Stomach (tissue), 19 donors: ENCODE measurements at places on chromosomes 2 and 18. TPM values are rescaled to one million over a fixed set of nuclear protein-coding genes. Genes with fewer than 3 reads are reported as not detected.
A peak's percentile ranks its signal among the peaks of the same experiment; 100 is the strongest.

DES gene
- 4,594 TPM for total RNA-seq

CCBE1 gene
- total RNA-seq: 2.0 TPM

CPLX4 gene
- not detected for total RNA-seq

UNC80 gene
- total RNA-seq: 5.1 TPM

DSC3 gene
- not detected for total RNA-seq

RND3 gene
- 24.6 TPM for total RNA-seq

IFT172 gene
- 39.7 TPM for total RNA-seq

HOXD13 gene
- total RNA-seq: not detected

SIX3 gene
- not detected for total RNA-seq

DNA sequence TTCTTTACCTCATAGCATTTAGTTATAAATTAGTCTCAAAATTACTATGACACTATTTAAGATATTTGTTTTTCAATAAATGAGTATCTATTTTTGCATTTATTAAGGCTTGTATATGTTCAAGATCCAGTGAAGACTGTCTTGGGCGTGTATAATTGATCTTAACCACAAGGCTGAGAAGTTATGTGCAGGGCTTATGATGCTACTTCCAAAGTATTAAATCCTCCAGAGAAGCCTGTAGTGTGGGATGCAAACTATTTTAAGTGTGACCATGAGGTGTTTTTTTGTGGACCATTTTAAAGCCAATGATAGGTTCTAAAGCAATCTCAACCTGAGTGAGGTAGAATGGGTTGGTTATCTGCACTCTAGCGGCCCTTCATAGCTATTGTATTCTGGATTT lies 219.9 kb downstream of the ZNF407 start:
- DNase-seq: no peak

GRCh38 chr2:174631009-174631981 lies 33.7 kb upstream of the WIPF1 start:
- no peak for DNase-seq

DNA sequence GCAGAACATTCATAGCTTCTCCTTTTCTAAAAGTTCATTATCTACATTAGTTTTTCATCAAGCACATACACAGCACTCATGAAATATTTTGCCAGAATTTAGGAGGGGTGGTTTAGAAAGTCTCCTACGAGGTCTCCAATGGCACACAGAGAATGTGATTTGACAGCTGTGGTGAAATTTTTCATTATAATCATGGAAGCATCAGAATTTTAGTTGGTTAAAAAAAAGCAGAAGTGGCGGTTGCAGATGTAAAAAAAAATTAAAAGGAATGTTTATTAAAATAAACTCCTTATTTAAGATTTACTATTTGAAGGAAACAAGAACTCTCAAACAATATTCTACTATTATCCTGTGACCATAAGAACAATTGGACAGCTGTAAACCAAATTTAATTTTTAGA lies 10.8 kb upstream of the RHBDD1 start:
- DNase-seq: no peak

DNA sequence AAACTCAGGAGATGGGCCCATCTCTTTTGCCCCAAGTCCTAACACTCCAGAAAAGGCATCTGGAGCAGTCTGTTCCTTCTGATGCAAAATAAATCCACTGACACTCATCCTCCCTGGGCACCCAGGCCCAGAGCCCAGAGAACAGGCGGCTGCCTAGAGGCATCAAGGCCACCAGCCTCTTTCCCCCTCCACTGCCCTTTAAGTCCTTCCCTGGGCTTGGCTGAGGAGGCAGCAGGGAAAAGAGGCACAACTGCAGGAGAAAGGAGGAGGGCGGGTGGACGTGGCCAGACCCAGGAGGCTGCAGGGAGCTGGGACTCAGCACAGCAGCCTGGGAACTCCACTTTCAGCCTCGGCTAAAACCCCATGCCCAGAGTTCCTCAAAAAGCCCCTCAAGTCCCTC lies 99.7 kb upstream of the ID2 start:
- DNase-seq: no peak

DNA sequence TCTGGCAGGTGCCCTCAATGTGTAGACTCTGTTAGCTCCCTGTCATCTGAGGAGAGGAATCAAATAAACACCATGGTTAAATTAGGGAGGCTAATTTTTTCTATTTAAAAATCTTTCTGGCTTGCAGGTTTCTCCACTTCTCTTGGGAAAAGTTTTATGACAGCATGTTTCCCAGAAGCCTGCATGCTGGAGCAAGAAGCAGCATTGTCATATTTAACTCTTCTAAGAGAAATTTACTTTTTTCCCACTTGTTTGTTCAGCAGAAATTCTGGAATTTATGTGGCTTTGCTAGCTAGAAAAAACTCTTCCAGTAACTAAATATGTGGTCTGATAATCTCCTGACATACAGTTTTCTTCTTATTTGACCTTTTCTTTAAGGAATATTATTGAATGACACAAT lies 230.5 kb downstream of the PARD3B start:
- DNase-seq: peak; percentile 26

GRCh38 chr2:78681386-78681785 lies 344.1 kb upstream of the REG3G start:
- no peak for DNase-seq

GRCh38 chr18:28063271-28063761 lies 113.6 kb downstream of the CDH2 start:
- DNase-seq: no peak

DNA sequence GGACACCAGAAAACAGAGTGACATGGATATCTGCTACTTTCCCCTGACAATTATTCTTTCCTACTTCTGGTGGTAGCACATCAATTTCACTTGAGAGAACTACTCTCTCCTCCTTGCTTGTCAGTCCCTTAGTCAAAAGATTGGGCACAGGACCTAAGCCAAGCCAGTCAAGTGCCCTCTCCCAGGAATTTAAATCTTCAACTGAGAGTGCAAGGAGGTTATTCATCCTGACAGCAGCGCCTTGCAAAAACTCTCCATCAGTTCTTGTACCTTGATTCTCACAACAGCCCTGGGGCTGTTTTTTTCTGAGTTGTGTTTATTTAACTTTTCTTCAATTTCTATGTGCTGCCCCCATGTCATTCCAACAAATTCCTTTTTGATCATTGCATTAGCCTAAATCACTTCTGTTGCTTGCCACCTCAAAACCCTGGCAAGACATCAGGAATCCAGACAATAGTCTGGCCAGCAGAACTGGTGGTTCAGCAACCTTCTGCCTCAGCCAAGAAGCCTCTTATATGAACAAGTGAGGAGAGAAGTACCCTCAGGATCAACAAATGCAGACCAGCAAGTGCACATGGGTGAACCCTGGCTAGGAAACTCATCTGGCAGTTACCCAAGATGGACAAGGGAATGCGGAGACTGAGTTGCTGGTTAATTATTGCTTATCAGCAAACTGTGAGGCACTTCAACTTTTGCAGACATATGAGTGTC lies 19.4 kb downstream of the COL4A3 start:
- no peak for DNase-seq
